ENCODE measurements at places on chromosomes 1 and 21.

- DNase-seq = no peak
Measured at GRCh38 chr1:65278376-65279069, 30.8 kb upstream of the DNAJC6 start.

DNA sequence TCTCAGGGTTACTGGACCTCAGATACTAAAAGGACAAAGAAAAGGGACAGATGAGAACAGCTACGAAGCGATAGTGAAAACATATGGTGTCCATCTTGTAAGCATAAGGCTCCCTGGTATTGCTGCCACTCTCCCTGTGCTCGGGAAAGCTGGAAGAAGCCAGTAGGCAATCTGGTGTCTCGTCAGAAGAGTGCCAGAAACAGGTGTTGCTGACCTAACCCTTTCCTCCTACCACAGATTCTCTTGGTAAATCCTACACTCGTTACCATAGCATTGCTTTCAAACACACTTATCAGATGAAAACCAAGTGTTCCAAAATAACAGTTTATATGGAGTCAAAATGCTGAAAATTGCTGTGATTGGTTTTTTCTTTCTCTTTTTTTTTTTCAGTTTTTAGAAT, 146.3 kb downstream of the NRIP1 start:
- no peak for DNase-seq

- DNase-seq = no peak
Measured at GRCh38 chr1:226376300-226376699, 31.6 kb downstream of the PARP1 start.

DNA sequence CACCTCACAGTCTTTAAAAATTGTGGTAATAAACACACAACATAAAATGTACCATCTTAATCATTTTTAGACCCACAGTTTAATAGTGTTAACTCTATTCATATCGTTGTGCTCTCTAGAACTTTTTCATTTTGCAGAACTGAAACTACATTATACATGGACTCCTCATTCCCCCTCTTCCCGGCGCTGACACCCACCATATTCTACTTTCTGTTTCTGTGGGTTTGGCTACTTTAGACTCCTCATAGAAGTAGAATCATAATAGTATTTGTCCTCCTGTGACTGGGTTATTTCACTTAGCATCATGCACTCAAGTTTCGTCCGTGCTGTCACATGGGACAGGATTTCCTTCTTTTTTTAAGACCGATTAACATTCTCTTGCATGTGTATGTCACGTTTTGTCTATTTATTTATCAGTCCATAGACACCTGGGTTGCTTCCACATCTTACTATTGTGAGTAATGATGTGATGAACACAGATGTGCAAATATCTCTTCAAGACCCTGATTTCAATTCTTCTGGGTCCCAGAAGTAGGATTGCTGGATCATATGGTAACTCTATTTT, 62.9 kb upstream of the TMPRSS2 start:
- DNase-seq = no peak

Measured in stimulated activated naive CD4-positive, alpha-beta T cell (primary cell).